ENCODE measurements at places on chromosomes 1 and 21. TPM values are rescaled to one million over a fixed set of nuclear protein-coding genes. Genes with fewer than 3 reads are reported as not detected.

DNA sequence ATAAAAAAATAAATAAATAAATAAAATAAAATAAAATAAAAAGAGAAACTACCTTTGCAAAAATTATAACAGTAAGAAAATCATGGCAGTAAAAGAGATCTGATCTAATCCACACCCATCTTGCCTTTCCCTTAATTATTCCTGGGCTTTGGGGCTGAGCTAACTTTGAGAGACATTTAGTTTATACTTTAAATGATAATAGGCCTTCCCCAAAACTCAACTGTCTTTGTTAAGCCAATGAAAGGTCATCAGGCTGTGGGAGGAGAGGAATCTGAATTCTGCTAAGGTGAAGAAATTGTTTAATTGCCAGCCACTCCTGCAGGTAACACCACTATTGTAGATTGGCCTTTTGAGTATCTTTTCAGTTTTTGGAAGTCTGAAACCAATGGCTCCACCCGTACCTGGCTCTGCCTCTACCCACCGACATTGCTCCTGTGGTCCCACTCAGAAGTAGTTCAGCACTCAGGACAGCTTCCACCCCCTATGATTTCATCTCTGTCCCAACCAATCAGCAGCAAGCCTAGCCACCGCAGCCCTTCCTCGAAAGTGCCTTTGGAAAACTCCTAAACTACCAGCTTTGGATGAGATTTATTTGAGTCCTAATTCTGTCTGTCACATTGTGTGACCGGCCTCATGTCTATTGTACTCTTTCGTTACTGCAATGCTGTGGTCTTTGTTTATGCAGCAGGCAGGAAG lies 23.0 kb upstream of the PNRC2 start:
- DNase-seq = no peak
- no peaks in the 10 kb centered on the region for H3K36me3 ChIP-seq
- no peak overlapping the region for H3K4me3 ChIP-seq
- no peaks in the 10 kb centered on the region for H3K27me3 ChIP-seq
- no peak overlapping the region for H3K27ac ChIP-seq

Gene TMEM240
- 0.33 TPM for total RNA-seq

Gene HPCAL4
- 2.0 TPM for total RNA-seq

DNA sequence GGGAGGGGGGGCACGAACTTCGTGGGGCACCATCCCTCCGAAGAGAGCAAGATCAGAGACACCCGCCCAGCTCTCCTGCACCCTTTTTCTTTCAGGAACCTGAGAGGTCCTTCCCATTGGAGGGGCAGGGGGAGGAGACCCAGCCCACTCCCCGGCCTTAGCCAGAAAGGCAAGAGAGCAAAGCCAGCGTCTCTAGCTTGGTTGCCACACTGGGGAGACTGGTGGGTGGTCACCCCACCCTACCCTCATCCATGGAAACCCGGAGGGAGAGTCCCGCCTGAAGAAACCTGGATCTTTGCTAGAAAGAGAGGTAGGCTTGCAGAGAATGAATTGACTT lies 246 bp downstream of the ATP2B4 start:
- H3K27ac ChIP-seq = peak overlapping the region; percentile 93
- no peaks in the 10 kb centered on the region for H3K27me3 ChIP-seq
- H3K36me3 ChIP-seq = no peaks in the 10 kb centered on the region
- H3K4me3 ChIP-seq = peak overlapping the region; percentile 88
- no peak for DNase-seq

Gene PRKAA2
- total RNA-seq = not detected

DNA sequence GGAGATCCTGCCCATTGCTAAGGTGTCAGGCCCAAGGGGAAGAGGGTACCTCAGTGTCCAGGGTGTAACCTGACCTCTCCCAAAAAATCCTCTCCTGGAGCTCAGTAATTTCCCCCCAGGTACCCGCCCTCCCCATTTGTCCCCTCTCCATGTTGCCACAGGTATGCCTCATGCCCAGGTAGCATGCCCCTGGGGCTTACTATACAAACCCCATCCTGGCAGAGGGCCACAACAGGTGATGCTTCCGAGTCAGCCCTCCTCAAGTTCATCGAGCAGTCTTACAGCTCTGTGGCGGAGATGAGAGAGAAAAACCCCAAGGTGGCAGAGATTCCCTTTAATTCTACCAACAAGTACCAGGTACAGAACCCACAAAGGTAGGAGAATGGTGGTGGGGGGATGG lies 15.7 kb downstream of the ATP1A4 start:
- no peak overlapping the region for H3K4me3 ChIP-seq
- H3K27ac ChIP-seq = no peak overlapping the region
- peaks cover 7% of the 10 kb centered on the region for H3K27me3 ChIP-seq
- no peak for DNase-seq
- no peaks in the 10 kb centered on the region for H3K4me1 ChIP-seq

DNA sequence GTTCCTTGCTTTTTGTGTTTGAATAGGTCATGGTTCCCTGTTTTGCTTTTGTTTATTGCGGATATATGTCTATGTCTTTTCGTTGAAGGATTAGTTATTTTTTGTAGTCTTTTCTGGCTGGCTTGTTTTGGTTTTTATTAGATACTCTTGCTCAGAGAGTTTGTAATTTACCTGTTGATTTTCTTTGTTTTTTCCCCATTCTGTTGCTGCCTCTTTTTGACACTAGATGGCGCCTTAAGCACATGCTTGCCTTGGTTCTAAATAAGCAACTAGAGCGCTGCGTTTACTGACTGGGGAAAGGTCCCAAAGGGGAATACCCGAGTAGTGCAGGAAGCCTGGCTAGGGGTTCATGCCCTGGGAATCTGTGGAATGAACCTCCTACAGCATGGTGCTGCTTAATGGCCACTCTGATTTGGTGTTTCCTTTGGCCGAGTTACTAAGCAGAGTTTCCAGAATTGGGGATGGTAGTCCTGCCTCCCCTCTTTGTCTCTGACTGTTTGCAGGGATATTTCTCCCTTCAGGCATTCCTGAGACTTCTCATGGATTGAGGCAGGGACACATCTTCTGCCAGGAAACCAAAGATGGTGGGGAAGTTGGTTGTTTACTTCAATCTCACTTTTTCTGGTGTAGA lies 143.2 kb downstream of the PTPRU start:
- no peaks in the 10 kb centered on the region for H3K36me3 ChIP-seq
- no peak overlapping the region for H3K4me3 ChIP-seq
- H3K4me1 ChIP-seq = no peaks in the 10 kb centered on the region
- H3K27me3 ChIP-seq = no peaks in the 10 kb centered on the region
